ENCODE measurements at places on chromosomes 1 and 21. TPM values are rescaled to one million over a fixed set of nuclear protein-coding genes. Genes with fewer than 3 reads are reported as not detected.
A peak's percentile ranks its signal among the peaks of the same experiment; 100 is the strongest.

DNA sequence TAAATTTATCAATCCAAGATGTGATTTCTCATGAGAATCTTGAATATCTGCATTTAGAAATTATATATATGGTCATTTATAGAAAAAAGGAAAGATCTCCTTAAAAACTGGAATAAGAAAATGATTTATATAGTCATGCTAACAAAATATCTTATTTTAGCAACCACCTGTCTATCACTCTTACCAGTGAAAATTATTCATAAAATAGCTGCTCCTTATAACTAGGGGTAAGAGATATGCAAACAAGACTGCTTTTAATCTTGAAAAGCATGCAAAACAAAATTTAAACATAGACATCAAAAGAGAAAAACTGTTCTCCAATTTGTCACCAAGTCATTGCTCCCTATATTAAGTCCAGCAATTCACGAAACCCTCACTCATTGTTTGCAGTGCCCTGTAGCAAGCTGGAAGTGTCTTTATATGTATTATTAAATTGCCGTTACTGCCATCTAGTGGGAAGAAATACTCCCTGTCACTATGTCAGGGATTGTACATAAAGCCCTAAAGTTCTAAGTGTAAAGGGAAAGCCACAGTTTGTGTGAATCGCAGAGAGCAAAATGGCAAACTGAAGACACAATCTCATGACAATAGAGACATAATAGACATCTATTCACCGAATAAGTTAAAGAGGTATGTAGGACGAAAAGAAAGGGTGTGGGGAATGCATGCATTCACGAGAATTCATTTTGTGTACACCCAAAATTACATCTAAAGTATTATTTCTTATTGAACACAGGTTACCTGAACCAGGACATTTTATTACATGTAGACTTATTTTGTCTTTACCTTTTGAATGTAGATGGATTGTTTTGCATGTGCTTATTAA is 600.5 kb downstream of the USP25 start:
- H3K4me1 ChIP-seq, result no peaks in the 10 kb centered on the region
- no peak overlapping the region for H3K4me3 ChIP-seq
- H3K36me3 ChIP-seq, result no peaks in the 10 kb centered on the region
- DNase-seq, result peak; percentile 26
- no peaks in the 10 kb centered on the region for H3K27me3 ChIP-seq
- no peak overlapping the region for H3K27ac ChIP-seq

DNA sequence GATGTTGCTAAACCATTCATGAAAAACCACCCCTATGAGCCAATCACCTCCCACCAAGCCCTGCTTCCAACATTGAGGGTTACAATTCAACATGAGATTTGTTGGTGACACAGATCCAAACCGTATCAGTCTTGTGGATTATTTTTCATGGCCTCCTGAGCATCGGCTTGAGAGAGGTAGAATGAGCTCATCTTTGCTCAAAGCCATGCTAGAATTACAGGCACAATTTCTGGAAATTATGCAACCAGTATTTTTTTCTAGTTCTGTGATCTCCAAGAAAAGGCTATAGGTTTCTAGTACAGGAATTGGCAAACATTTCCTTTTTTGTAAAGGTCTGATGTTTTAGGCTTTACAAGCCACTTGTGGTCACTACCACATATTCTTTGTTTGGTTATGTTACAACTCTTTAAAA is 219.4 kb downstream of the DUSP10 start:
- H3K27ac ChIP-seq, result no peak overlapping the region
- H3K4me3 ChIP-seq, result no peak overlapping the region
- H3K36me3 ChIP-seq, result no peaks in the 10 kb centered on the region
- no peaks in the 10 kb centered on the region for H3K4me1 ChIP-seq
- no peaks in the 10 kb centered on the region for H3K27me3 ChIP-seq
- no peak for DNase-seq

- no peaks in the 10 kb centered on the region for H3K27me3 ChIP-seq
- peak overlapping the region; percentile 50 for H3K4me3 ChIP-seq
These were observed 824 bp upstream of the IFI44L start for GRCh38 chr1:78619446-78619802.

GRCh38 chr1:217892750-217893149 is 261.6 kb downstream of the SPATA17 start:
- no peaks in the 10 kb centered on the region for H3K36me3 ChIP-seq
- no peak overlapping the region for H3K4me3 ChIP-seq
- H3K27ac ChIP-seq, result no peak overlapping the region
- H3K4me1 ChIP-seq, result no peaks in the 10 kb centered on the region

NUP210L gene
- total RNA-seq, result 0.07 TPM

DNA sequence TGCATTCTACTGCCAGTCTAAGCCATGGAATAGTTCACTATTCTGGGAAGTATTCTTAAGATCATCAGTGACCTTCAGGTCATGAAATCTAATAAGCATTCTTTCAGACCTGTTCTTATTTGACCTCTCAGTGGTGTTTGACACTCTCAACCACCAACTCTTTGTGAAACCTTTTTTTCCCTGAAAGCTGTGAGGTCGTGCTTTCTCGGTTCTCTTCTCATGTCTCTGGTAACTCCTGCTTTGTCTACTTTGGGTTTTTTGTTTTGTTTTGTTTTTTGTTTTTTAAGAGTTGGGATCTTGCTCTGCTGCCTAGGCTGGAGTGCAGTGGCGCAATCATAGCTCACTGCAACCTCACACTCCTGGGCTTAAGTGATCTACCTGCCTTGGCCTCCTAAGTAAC is 56.3 kb downstream of the POU2F1 start:
- no peaks in the 10 kb centered on the region for H3K36me3 ChIP-seq
- no peaks in the 10 kb centered on the region for H3K27me3 ChIP-seq
- no peak overlapping the region for H3K27ac ChIP-seq
- H3K4me1 ChIP-seq, result peaks cover 43% of the 10 kb centered on the region
- H3K4me3 ChIP-seq, result no peak overlapping the region

DNA sequence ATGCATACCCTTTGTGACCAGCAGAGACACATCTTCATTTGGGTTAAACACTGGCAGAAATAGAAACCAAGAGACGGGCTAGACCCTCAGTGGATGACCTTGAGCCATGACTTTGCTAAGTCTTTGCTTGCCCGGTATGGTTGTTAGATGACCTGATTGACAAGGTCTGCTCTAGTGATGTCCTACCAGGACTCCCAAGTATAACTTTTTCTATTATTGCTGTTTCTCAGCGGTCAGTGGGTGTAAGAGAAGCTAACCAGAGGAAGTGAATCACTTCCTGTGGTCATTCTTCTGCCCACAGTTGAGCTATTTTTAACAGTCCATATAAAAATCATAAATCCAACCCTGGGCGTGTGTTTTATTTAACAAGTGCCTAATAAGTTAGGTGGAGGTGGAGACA is 126.2 kb upstream of the ETS2 start:
- H3K36me3 ChIP-seq, result no peaks in the 10 kb centered on the region
- H3K27ac ChIP-seq, result no peak overlapping the region
- peaks cover 3% of the 10 kb centered on the region for H3K4me1 ChIP-seq
- DNase-seq, result no peak

MIGA1 gene
- total RNA-seq, result 18.3 TPM

- no peak for DNase-seq
- peaks cover 63% of the 10 kb centered on the region for H3K4me1 ChIP-seq
- no peak overlapping the region for H3K4me3 ChIP-seq
- peaks cover 32% of the 10 kb centered on the region for H3K36me3 ChIP-seq
These were observed 28.5 kb downstream of the SORT1 start for GRCh38 chr1:109369167-109369746.

PI4KB gene
- 98.1 TPM for total RNA-seq

ANGPTL7 gene
- total RNA-seq, result 30.7 TPM

DNA sequence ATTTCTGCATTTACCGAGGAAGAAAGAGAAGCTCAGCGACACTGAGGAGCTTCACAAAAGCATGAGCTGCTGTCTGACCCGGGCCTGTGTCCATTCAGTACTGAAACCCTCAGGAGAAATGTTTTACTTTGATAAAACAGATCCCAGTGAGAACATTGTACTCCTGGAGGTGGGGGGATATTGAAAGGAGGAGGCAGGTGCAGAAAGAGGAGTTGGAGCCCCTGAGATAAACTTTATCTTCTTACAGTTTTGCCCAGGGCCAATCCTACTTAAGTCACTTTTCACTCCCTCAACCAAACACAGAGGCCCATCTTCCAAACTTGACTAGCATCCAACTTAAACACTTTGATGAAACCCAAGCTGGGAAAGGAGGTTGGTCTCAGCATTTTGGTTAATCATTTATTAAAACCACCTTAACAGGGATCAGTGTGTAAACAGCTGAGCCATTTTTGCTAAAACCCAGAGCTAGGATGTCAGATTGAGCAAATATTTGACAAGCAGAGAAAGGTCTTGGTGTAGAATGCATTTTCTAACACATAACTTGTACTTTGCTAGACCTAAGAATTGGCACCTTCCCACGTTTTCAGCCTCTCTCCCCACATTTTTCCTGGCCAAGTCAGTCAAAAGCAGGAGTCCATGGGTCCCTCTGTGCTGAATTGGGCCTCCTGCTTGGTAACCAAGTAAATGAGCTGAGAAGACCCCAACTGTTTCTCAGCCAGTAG is 32.5 kb upstream of the SARS1 start:
- H3K36me3 ChIP-seq, result no peaks in the 10 kb centered on the region
- H3K27me3 ChIP-seq, result no peaks in the 10 kb centered on the region
- no peak overlapping the region for H3K4me3 ChIP-seq
- H3K4me1 ChIP-seq, result no peaks in the 10 kb centered on the region
- DNase-seq, result no peak

GRCh38 chr1:207904391-207904790 is 6.5 kb downstream of the CD34 start:
- H3K4me3 ChIP-seq, result no peak overlapping the region
- H3K36me3 ChIP-seq, result no peaks in the 10 kb centered on the region
- peak overlapping the region; percentile 79 for H3K27ac ChIP-seq
- H3K27me3 ChIP-seq, result no peaks in the 10 kb centered on the region
- peaks cover 14% of the 10 kb centered on the region for H3K4me1 ChIP-seq

DNA sequence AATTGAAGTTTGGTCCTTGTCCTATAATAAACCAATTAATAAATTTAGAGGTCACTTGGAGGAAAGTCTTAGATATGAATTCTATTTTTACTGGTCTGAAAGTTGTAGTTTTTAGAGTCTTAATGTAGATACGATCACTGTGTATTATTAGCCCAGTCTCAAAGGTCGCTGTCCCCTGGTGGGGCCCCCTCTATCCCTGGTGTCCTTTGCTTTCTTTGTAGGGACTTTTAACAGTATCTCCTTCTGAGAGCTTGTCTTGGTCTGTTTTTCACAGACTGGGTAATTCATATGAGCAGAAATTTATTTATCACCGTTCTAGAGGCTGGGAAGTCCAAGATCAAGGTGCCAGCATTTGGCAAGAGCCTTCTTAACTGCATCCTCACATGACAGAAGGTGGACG is 18.5 kb downstream of the CHD1L start:
- no peaks in the 10 kb centered on the region for H3K36me3 ChIP-seq
- no peaks in the 10 kb centered on the region for H3K27me3 ChIP-seq
- DNase-seq, result no peak
- no peak overlapping the region for H3K27ac ChIP-seq

- H3K4me1 ChIP-seq, result peaks cover 56% of the 10 kb centered on the region
- H3K36me3 ChIP-seq, result peaks cover 3% of the 10 kb centered on the region
These were observed 5.7 kb downstream of the ZC3H12A start for GRCh38 chr1:37480125-37480466.

TSPAN2 gene
- total RNA-seq, result 0.70 TPM

SPRR1A gene
- total RNA-seq, result not detected

DNA sequence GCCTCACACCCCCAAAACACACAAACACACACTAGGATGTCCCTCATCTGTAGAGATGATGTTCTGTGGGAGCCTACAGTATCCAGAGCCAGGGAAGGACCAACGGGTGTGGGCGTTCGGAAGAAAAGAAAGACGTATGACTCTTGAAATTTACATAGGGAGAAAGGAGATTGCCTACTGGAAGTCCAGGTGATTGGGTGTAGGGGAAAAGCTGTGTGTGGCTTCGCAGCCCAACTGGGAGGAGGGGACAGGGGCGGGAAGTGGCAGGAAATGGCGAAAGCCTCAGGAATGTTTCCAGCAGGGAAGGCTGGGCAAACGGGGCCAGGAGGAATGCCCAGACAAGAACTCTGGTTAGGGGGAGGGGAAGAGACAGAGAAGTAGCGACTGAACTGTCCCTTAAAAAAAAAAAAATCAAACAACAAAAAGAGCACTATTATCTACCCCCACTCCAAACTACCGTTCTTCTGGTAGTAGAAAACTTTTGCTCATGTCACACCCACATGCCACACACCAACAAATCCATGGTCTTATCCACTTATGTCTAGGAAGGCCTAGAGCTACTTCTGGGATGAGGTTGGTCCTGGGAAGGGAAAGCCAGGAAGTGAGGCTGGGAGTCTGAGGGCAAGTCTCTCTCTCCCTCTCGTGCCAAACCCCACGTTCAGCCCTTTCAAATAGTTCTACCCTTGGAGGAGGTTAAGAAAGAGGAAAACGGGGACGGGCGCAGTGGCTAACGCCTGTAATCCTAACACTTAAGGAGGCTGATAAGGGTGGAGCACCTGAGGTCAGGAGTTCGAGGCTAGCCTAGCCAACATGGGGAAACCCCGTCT is 1.8 kb upstream of the CKS1B start:
- no peak for DNase-seq
- H3K27me3 ChIP-seq, result no peaks in the 10 kb centered on the region
- H3K27ac ChIP-seq, result peak overlapping the region; percentile 95
- H3K36me3 ChIP-seq, result no peaks in the 10 kb centered on the region

Measured in gastrocnemius medialis (tissue), 4 donors.